ENCODE measurements at places on chromosomes 6 and 20.

GRCh38 chr20:41287327-41287726 is 30.2 kb downstream of the ZHX3 start:
- peak; percentile 39 for DNase-seq

GRCh38 chr6:142842418-142843261 is 102.3 kb downstream of the HIVEP2 start:
- DNase-seq = no peak

DNA sequence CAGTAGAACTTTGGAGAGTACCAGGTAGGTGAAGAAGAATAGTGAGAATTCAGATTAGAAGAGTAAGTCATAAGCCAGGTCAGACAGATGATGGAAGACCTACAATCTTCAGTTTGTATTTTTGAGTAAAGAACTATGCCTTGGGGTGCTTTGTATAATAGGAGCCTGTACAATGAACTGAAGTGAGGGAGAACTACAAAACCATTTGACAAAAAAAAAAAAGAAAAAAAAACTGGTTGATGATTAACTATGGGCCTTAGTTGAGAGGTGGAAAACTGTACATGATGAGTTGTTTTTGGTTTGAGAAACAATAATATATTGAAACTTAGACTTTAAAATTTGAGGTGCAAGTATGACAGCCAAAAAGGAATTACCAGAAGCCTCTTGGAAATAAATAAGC is 25.7 kb downstream of the VTA1 start:
- no peak for DNase-seq

DNA sequence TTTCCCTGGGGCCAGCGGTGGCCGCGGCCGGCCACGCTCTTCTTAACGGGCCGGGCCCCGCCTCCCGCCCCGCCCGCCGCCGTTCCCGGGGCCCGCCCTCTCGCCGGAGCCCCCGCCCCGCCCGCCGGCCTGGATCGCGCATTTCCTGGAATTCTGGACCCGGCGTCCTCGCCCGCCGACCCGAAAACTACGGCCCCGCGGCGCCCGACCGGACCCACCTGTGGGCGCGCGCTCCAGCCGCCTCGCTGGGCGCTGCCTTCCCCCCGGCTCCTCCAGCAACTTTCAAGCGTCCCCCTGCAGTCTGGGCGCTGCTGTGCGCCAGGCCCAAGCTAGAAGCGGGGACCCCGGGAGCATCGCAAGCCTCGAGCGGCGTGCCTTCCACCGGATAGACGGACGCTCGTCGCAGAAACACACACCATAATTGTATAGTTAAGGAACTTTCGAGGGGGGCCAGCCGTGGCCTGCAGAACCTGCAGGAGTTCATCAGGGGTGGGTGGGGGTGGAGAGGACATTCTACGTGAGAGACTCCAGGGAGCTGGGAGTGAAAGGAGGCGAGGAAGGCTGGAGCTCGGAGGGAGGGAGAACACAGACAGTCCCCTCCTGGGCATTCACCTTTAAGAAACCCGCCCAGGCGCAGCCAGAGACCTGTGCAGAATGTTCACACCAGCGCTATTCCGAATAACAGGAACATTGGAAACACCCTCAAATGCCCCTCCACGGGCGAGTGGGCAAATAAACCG is at the start of gene ADA:
ADA (minus strand) TSS at position 16 of the 740 bp plus-strand sequence. CDS start 92 bp downstream, outside the sequence.
- DNase-seq = peak; percentile 91

GRCh38 chr6:157236040-157236725 is 87.1 kb downstream of the TMEM242 start:
- peak; percentile 30 for DNase-seq

DNA sequence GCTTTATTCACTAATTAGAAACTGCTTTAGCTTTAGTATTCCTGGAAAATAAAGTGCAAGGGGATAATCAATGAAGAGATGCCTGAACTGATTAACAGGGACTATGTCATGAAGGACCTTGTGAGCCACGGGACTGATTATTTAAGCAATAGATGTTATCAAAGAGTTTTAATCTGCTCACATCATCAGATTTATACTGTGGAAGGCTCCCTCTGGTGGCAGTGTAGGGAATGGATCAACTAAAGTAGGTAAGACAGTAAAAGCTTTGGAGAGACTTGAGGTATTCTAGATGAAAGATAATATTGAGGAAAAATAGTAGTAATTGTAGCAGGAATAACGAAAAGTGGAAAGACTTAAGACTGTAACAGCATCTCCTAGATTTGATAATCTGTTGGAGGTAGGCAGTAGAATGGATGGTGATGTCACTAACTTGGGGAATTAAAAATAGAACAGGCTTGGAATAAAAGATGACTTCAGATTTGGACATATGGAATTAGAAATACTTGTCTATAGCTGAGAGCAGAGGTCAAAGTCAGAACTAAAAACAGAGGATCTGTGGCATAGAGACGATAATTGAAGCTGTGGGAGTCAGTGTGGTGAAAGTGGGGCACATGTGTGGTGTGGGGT is 80.3 kb upstream of the HTR1E start:
- DNase-seq = peak; percentile 16

GRCh38 chr6:157834549-157834948 is 11.5 kb downstream of the SNX9 start:
- DNase-seq = no peak

Data from AG20443 (cell line).